ENCODE measurements at places on chromosomes 7 and 10.

DNA sequence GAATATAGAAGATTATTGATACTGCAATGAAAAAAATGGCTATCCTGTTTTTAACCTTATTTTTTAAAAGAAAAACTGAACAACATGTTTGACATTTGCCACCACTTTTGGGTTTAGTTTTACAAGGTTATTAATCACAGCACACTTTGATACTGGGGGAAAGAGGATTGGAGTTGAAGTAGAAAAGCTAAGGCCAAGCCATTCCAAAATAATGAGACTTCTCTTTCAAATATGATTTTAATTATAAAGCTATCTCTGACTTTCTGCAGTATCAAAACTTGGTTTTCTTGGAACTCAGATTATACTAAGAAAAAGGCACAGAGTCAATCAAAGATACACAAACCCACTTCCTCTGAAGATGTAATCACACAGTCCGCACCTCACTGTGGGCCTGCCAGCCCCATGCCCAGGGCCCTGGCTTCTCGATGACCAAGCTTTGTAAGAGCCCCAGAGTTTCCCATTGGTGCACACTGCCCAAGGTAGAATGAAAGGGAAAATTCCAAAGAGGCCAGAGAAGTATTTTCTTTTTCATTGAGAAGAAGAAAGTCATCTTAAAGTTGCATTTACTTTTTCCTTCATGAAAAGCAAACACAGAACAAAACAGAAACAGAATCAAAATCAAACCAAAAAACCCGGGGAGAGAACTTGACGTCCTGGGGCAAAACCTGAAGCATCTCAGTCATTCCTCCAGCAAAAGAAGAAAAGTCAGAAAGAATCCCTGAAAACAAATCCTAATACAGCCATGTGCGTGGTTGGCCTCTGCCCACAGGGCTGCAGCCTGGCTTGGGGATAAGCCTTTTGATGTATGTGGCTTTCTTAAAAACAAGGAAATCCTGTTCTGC lies 187.7 kb upstream of the KLF6 start:
- no peak for DNase-seq

- no peak for DNase-seq
Measured at GRCh38 chr7:22146961-22147512, 201.3 kb upstream of the CDCA7L start.

- no peak for DNase-seq
Measured at GRCh38 chr10:13636776-13637175, 50.0 kb downstream of the PRPF18 start.

- DNase-seq, result no peak
Measured at GRCh38 chr7:71488308-71488707, 356.4 kb downstream of the GALNT17 start.

- no peak for DNase-seq
Measured at GRCh38 chr7:45036796-45037195, 36.8 kb downstream of the CCM2 start.

- DNase-seq, result no peak
Measured at GRCh38 chr7:50696810-50697582, 85.7 kb downstream of the GRB10 start.

- no peak for DNase-seq
Measured at GRCh38 chr10:29600821-29601220, 34.0 kb downstream of the SVIL start.

- no peak for DNase-seq
Measured at GRCh38 chr10:103849880-103850571, 5.3 kb downstream of the SH3PXD2A start.

DNA sequence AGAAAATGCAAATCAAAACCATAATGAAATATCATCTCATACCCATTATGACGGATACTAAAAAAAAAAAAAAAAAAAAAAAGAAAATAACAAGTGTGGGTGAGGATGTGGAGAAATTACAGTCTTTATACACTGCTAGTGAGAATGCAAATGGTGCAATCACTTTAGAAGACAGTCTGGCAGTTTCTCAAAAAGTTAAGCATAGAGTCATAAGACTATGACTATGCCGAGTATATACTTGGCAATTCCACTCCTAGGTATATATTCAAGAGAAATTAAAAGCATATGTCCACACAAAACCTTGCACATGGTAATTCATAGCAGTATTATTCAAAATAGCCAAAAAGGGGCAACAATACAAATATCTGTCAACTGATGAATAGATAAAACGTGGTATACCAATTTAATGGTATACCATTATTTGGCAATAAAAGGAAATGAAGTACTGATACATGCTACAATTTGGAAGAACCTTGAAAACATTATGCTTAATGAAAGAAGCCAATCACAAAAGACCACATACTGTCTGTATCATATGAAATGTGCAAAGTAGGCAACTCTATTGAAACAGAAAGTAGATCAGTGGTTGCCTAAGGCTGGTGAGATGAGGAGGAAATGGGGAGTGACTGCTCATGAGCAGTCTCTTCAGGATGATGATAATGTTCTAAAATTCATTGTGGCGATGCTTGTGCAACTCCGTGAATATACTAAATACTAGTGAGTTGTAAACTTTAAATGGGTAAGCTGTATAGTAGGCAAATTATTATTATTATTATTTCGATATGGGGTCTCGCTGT lies 90.1 kb upstream of the NANOS1 start:
- no peak for DNase-seq

DNA sequence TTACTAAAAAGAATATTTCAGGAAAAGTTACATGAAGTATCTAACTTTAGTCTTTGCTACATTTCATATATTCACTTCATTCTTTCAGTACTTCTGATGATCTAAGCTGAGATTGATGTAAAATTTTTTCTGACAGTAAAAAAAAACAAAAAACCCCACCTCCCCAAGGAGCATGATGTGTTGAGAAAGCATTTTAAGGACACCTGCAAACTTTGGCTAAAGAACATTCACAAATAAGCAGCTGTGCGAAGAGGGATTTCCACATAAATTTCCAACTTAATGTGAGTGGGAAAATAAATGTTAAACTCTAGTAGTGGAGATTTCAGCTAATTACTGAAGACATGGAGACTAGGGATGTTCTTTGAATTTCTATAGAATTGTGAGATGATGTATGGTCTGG lies 35.5 kb downstream of the DLD start:
- DNase-seq, result no peak

DNA sequence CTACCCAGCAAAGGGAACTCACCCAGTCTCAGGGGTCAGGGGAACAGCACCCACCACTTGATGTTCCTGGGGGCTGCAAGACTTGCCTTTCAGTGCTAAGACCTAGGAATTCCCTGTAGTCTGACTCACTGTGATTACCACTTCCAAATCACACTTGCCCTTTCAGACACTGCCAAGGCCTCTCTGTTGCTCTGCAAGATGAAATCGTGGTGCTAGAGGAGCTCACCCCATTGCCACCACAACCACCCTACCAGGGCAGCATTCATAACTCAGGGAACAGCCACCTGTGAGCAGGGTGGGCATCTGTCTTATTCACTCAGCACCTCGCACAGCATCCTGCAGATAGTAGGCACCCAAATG lies 36.5 kb downstream of the XPNPEP1 start:
- DNase-seq, result no peak

DNA sequence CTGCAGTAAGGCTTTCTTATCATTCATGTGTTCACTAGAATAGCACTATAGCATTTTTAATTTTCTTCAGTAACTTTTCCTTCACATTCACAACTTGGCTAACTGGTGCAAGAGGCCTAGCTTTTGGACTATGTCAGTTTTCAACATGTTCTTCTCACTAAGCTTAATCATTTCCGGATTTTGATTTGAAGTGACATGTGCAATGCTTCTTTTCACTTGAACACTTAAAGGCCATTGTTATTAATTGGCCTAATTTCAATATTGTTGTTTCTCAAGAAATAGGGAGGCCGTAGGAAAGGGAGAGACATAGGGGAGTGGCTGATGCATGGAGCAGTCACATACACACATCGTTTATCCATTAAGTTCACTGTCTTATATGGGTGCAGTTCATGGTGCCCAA lies 151.2 kb upstream of the NFE2L3 start:
- no peak for DNase-seq

DNA sequence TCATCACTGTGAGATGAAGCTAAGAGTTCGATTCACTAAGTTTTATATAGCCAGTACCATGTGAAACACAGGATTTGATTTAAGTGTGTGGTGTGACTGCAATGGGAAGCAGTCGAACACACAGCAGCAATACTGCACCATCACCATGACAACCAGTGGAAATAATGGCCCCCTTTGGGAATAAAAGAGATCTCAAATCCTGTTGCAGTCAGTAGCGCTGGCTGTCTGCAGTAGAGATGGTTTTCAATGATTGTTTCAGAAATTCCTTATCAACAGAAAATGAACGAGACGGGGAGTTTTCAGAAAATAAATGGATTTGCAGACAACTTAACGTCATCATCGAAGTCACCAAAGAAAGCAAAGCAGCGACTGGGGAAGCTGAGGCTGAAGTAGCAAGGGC lies 91.0 kb downstream of the PTPRE start:
- no peak for DNase-seq

GRCh38 chr10:25026463-25026862 lies 10.1 kb downstream of the THNSL1 start:
- DNase-seq, result no peak

DNA sequence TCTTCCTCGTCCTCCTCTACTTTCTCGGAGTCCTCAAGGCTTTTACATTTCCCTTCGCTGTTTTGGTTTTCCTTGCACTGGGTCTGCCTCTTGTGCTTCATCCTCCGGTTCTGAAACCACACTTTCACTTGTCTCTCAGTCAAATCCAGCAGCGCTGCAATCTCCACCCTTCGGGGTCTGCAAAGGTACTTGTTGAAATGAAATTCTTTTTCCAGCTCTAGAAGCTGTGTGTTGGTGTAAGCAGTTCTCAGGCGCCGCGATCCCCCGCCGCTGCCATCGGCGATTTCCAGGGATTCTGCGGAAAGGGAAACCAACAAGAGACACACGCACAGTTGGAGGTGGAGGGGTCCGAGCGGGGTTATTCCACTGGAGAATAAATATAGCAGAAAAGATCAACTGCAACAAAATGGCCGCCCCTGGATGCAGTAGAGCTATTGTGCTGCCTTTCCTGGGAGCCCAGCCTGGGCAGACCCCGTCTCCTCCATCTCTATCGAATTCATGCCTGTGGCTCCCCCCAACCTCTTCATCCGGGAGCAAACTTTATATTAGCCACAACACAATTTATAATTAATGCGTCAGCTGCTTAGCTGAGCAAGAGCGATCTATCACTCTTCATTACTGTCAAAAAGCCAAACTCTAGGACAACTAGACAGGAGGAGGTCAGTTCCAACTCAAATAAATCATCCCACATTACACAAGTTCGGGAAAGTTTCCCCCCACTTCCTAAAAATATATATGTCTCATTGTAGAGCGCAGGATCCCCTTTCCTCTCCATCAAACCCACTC lies 1.1 kb downstream of the HOXA2 start:
- no peak for DNase-seq

DNA sequence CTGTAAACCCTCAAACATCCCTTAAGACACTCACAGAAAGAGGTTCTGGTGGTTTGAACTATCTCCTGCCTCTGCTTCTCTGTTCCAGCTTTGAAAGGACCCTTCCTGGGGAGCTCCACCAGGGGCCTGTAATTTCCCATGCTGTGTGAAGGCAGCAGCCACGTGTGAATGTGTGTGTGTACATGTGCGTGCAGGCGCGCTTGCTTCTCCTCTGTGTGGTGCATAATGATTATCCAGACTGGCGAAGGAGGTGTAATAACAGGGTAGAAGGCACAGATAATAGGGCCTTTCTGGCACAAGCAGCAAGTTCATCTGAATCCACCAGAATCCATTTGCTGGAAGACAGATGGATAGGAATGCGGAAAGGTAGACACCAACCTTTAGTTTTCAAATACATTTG lies 466.5 kb downstream of the GRID1 start:
- no peak for DNase-seq

GRCh38 chr7:133801341-133801740 lies 325.8 kb upstream of the LRGUK start:
- no peak for DNase-seq

GRCh38 chr7:89170628-89171027 lies 375.1 kb upstream of the TEX47 start:
- no peak for DNase-seq

GRCh38 chr7:132580277-132580676 lies 4.0 kb upstream of the PLXNA4 start:
- DNase-seq, result no peak
